ENCODE measurements at places on chromosomes 12 and 14. TPM values are rescaled to one million over a fixed set of nuclear protein-coding genes. Genes with fewer than 3 reads are reported as not detected.

DNA sequence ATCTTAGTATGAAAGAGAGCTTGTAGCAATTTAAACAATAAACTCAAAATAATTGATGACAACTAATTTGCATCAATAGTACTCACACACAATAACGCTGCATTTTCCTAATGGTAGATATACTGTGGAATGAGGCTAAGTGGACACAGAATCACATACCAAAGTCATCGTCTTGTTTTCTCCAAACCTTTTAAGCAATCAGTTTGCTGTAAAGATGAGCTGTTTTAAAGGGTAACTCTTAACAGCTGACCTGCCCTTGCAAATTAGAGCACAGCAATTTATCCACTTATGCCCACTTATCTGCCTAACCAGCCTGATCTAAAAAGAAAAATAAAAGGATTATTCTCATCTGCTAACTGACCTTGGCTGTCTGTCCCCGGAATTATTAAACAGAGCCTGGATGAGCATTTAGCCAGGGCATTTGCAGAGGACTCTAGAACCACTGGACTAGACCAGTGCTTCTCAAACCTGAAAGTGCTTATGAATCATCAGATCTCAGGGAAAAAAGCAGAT lies 174.3 kb upstream of the BCL2L14 start:
- no peak for DNase-seq

DNA sequence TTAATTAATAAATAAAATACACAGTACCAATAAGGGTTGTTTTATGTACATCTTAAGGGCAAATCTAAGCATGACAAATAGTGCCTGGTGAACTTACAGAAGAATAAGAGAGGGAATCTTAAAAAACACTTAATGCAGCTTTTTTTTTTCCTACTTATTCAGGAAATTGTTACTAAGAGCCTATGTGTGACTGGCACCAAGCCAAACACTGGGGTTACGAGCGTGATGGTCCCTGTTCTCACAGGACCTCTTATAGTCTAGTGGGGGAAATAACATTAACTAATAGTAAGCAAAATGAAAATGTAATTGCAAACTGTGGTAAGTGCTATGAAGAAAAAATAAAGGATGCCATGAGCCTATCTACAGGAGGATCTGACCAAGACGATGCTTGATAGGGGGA lies 53.6 kb downstream of the RTN1 start:
- DNase-seq: no peak

DNA sequence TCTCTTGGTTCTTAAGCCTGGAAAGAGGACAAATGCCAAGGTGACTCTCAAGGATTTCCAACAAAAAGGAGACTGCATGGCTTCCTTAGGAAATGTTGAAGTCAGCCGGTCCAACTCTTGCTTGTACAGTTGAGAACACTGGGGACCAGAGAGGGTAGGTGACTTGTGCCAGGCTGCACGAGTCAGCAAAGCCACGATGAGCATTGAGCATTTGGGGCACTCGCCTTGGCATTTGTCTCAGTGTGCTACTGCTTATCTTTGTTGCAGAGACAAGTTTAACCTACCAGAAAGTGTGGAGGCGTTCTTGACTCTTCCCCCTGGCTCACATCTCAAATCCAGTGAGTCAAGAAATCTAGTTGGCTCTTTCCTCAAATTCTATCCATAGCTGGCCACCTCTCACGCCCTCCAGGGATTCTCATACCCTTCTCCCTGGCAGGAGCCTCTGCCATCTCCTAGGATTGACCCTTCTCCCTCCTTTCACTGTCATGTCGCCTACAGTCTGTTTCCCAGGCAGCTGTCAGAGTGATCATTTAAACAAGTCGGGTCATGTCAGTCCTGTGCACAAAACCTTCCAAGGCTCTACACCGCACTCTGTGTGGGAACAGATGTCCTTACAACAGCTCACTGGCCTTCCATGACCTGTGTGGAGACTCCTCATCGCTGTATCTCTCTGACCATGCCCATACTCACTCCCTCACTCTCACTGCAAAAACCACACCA lies 17.2 kb upstream of the KRT83 start:
- DNase-seq: no peak

Gene MPHOSPH9
- 25.2 TPM for total RNA-seq

Gene TDRD9
- 0.72 TPM for total RNA-seq

Gene SLC10A1
- total RNA-seq: not detected

Gene TAPBPL
- total RNA-seq: 26.0 TPM

All from omental fat pad (tissue), 4 donors.